ENCODE measurements at places on chromosomes 16 and 17.

DNA sequence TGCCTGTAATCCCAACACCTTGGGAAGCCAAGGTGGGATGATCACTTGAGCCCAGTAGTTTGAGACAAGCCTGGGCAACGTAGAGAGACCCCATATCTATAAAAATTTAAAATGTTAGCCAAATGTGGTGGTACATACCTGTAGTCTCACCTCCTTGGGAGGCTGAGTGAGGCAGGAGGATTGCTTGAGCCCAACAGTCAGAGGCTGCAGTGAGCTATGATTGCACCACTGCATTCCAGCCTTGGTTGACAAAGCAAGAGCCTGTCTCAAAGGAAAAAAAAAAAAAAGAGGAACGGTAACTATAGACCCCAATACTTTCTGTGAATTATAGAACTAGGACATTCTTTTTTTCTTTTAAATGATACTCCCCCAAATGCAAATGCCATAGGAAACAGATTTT, 1.8 kb upstream of the TMC5 start:
- DNase-seq, result no peak

- no peak for DNase-seq
Observed at GRCh38 chr16:50692999-50693781, at the start of gene NOD2. Gene NOD2 (plus strand): TSS chr16:50693606. CDS start chr16:50699496, 5,890 bp downstream.

GRCh38 chr16:77308163-77308561, 109.0 kb downstream of the SYCE1L start:
- DNase-seq, result no peak

DNA sequence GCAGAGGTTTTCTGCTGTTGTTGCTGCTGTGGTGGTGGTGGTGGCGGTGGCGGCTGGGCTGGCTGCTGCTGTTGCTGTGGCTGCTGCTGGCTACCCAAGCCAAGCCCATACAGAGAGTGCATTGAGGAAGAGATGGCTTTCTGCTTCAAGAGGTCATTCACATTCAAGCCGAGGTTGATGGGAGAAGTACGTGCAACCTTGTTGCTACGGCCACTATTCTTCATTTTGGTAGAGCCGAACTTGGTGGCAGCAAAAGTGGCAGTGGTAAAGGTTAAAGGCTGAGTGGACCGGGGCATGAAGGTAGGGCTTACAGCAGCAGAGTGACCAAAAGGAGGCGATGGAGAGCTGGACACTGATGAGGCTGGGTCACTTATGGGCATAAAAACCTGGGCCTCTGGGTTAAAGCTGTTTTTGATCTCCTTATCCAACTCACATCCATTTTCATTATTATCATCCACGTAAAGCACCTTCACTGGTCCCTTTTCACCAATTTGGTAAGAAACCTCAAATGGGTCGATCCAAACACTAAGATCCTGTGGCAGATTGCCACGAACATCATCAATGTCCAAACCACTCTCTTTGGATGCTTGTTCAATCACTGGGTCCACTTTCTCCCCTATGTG, 2.8 kb downstream of the TOB1 start:
- DNase-seq, result no peak

DNA sequence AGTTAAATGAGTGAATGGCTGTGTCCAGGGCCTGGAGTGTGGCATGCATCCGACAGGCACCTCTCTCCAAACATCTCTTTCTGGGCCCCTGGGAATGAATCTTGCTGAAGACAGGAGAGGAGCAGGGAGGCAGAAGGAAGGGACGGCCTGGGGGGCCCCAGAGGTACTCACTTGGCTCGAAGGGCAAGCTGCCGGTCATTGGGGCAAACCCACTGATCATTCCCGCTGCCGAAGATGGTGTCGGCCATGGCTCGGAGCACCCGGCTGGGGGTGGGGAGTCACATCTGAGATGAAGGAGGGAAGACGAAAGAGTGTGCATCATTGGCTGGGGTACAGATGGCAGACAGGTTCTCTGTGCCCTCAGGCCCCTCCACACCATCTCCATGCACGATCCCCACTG, 25.3 kb downstream of the RPH3AL start:
- DNase-seq, result no peak

DNA sequence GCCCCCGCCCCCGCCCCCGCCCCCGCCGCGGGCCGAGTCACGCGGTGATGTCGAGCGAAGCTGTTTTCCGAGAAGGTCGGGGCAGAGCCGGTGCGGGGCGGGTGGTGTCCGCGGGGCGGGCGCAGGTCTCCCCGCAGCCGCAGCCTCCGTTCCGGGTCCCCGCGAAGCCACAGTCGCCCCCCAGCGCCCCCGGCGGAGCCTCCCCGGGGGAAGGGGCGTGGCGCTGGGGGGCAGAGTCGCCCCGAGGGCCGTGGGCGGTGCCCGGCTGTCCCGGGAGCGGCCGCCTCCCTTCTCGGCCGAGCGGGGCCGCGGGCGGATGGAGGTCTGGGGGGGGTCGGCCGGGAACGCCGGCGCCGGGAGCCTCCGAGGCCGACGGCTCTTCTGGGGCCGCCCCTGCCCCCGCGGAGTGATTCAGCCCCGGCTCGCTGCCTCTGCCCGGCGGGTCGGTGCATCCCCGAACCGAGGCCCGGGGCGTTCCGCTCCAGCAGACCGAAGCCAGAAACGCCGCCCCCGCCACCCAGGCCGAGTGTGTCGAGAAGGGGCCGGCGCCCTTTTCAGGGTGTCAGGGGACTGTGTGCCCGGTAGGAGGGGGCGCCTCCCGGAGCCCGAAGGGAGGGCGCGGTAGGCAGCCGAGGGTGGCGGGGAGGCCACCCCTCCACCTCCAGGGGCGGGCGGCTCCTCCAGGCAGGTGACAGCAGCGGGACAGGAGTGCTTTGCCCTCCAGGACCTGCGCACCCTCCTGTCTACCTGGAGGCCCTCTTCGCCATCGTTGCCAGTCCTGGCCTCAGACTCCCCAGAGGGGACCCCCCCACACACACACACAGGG, 1.7 kb downstream of the METRNL start:
- no peak for DNase-seq

GRCh38 chr16:74756203-74756602, 18.4 kb downstream of the FA2H start:
- no peak for DNase-seq

GRCh38 chr16:11481987-11482386, 104.7 kb downstream of the LITAF start:
- DNase-seq, result no peak

GRCh38 chr17:80761110-80761871, 216.7 kb downstream of the RPTOR start:
- DNase-seq, result no peak

DNA sequence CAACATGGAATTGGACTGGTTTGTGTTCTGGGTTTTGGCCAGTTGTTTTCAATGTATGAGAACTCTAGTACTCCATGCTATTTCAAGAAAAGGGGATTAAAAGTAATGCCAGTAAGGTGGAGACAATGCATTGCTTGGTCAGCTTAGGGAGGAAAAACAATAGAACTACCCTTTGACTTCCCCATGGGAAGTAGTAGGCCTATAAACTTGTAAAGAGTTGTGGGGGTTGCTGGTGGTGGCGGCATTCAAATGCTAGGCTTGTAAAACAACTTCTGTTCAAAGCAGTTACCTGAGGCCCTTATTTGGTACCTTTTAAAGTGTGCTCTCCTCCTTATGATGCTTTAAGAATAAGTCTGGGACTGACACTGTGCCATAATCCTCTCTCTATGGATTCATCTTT, 9.4 kb downstream of the MAP3K3 start:
- DNase-seq, result no peak

DNA sequence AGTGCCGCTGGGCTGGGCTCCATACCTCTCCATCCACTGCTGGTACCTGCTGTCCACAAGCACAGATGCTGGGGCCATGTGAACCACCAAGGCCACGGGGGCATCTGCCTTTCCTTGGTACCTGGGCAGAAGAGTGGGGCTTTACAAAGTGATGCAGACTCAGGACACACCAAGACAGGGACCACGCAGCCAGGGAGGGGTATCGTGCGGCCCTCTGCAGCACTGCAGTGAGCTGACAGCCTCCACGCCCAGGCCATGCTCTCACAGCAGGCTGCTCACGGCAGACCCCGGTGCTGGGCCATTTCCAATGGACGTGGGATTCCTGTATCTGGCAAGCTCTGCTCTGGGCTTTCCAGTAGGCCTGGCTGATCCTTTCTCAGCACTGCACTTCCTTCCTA, 14.4 kb downstream of the ELAC2 start:
- DNase-seq, result no peak

DNA sequence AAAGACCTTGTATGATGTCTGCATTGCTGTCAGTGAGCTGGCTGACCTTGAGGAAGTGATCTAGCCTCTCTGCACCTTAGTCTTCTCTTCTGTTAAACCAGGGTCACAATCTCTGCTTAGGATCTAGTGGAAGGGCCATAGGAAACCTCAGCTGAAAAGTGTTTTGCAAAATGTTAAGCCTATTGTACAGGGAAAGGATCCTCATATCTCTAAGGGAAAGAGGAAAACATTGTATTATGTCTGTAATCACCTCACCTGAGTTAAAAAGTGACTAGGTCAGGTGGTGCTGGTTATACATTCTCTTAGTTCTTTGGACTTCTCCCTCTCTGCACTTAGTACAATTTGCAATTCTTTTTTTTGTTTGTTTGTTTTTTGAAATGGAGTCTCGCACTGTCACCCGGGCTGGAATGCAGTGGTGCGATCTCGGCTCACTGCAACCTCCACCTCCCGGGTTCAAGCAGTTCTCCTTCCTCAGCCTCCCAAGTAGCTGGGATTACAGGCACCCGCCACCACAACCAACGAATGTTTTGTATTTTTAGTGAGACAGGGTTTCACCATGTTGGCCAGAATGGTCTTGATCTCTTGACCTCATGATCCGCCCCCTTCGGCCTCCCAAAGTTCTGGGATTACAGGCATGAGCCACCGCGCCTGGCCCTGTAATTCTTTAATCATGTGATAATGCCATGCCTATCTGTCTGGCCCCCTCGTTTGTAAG, 2.0 kb upstream of the SEPHS2 start:
- no peak for DNase-seq

DNA sequence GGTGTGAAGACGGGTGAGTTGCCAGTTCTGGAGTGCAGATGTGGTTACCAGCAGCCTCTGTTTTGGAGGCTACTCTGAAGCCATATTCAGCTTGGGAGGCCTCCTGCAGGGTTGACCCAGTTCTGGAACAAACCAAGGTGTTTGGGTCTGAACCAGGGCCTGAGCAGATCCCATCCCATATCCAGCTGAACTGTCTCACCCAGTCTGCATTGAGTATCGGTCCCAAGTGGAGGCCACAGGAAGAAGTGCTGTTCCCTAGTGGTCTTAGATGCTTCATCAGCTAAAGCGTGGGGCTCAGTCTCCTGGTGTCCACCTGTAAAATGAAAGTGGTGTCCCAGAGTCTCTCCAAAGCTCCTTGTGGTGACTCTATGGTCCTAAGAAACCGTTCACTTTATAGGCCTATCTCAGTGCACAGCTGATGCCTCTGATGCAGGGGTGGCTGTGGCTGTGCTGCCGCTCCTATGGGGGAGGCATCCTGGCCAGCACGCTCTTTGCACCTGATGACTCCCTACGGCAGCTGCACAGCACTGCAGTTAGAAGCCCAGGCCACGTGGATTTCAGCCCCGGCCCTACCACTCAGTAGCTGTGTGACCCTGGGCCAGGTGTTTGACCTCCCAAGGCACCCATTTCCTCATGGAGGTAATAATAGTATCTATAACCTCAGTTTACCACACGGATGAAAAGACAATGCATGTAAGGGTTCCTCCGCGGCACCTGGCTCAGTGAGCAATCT, 21.0 kb downstream of the CBX4 start:
- no peak for DNase-seq

DNA sequence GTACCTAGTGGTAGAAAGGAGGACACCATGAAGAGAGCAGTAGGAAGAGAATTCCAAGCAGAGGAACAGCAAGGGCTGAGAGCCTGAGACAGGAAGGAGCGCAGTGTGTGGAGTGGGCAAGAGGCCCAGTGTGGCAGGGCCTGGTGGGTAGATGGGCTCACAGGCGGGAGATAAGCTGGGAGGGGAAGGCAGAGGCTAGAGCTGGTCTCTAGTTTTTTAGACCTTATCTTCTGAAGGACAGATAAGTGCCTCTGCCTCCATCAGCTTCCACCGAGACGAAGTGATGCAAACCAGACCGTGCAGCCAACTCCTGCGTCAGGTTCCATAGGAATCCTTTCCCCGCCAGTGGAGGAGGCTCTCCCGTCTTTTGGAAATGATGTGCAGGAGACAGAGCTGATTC, 33.6 kb downstream of the CDH1 start:
- DNase-seq, result no peak

- DNase-seq, result no peak
Observed at GRCh38 chr16:56279132-56279531, 87.8 kb downstream of the GNAO1 start.

- DNase-seq, result peak; percentile 18
Observed at GRCh38 chr17:62704381-62704971, 77.0 kb downstream of the MRC2 start.

- no peak for DNase-seq
Observed at GRCh38 chr17:65660947-65661346, 99.5 kb upstream of the AXIN2 start.

GRCh38 chr17:53924530-53925455, 102.1 kb downstream of the KIF2B start:
- DNase-seq, result no peak

GRCh38 chr17:76925441-76925891, 57.3 kb downstream of the MGAT5B start:
- no peak for DNase-seq

GRCh38 chr16:55329791-55330428, 5.9 kb downstream of the IRX6 start:
- no peak for DNase-seq

DNA sequence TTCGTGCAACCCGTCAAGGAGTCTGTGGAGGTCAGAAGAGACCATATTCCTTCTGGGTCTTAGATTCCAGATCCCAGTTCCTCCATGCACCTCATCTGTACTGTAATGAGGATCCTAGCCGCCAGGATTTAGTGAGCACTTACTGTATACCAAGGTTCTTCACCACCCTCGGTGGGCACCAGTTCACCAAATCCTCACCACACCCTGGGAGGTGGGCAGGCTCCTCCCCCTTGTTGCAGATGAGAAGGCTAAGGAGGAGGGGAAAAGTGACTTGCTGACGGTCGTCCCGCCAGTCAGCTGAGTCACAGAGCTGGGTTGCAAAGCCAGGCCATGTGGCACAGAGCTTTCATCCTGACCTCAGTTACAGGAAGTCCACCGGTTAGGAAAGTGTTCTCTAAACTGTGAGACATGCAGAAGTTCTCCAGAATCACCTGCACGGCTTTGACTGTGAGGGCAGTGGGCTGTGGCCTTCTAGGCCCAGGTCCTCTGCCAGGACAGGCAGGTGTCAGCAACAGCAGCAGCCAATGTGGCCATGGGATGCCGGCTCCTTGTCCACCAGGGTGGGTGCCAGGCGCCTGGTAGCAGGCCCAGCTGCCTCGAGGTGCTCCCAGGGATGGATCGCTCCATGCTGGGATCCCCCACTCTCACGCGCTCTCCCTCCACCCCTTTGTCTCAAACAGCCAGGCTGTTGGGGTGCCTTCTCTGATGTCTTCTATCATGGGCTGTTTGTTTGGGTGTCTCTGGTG, 240.3 kb upstream of the GSE1 start:
- DNase-seq, result no peak

GRCh38 chr17:2712300-2713043, 908 bp upstream of the CLUH start:
- no peak for DNase-seq

- no peak for DNase-seq
Observed at GRCh38 chr17:5530265-5531084, 44.1 kb downstream of the MIS12 start.

- no peak for DNase-seq
Observed at GRCh38 chr16:79449067-79449769, 151.3 kb downstream of the MAF start.
